ENCODE measurements at places on chromosomes 16 and 17. TPM values are rescaled to one million over a fixed set of nuclear protein-coding genes. Genes with fewer than 3 reads are reported as not detected.

GRCh38 chr17:8116776-8117175, 1.5 kb downstream of the ALOXE3 start:
- H3K36me3 ChIP-seq, result no peaks in the 10 kb centered on the region
- no peaks in the 10 kb centered on the region for H3K27me3 ChIP-seq
- H3K4me3 ChIP-seq, result no peak overlapping the region
- peaks cover 31% of the 10 kb centered on the region for H3K4me1 ChIP-seq
- no peak overlapping the region for H3K27ac ChIP-seq
- DNase-seq, result no peak

DNA sequence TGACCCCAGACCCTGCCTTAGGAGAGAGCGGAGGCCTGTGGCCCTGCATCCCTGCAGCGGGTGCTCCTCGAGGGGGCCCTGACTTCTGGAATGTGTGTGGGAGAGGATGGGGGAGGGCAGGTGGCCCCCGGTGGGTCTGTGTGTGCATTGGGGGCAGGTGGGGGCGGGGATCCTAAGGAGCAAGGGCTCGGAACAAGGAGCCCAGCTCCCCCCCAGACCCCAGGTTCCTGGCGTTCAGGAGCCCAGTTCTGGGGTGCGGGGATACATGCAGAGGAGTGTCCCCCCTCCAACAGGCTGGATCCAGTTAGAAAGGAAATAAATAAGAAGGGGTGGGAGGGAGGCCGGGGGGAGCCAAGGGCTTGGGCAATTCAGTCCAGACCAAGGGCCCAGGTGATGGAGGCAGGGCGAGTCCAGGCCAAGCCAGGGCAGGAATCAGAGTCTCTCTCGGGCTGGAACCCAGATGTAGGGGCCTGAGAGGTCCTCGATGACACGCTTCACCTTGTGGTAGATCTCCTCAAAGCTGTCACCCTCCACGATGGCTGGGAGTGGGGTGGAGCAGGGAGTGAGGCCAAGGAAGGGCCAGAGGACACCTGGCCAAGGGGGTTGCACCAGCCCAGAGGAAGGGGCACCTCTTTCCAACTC, 11.2 kb upstream of the ASGR1 start:
- no peak overlapping the region for H3K4me3 ChIP-seq
- no peak overlapping the region for H3K27ac ChIP-seq
- H3K27me3 ChIP-seq, result no peaks in the 10 kb centered on the region
- H3K4me1 ChIP-seq, result no peaks in the 10 kb centered on the region
- DNase-seq, result no peak
- H3K36me3 ChIP-seq, result no peaks in the 10 kb centered on the region

- H3K4me1 ChIP-seq, result peaks cover 40% of the 10 kb centered on the region
- no peaks in the 10 kb centered on the region for H3K36me3 ChIP-seq
- H3K27me3 ChIP-seq, result peaks cover 60% of the 10 kb centered on the region
- no peak overlapping the region for H3K27ac ChIP-seq
- H3K4me3 ChIP-seq, result no peak overlapping the region
These were observed 6.8 kb downstream of the LDHD start for GRCh38 chr16:75109732-75110243.

VPS25 gene
- total RNA-seq, result 38.7 TPM

- H3K4me1 ChIP-seq, result no peaks in the 10 kb centered on the region
- H3K27me3 ChIP-seq, result no peaks in the 10 kb centered on the region
- H3K4me3 ChIP-seq, result no peak overlapping the region
- no peak for DNase-seq
- H3K27ac ChIP-seq, result no peak overlapping the region
These were observed 103.7 kb downstream of the GOSR1 start for GRCh38 chr17:30580916-30581315.

- H3K27ac ChIP-seq, result no peak overlapping the region
- no peaks in the 10 kb centered on the region for H3K36me3 ChIP-seq
These were observed 103.9 kb upstream of the SEC14L1 start for GRCh38 chr17:77036841-77037381.
